Naive thymus-derived CD8-positive, alpha-beta T cell (primary cell): ENCODE measurements at places on chromosomes 6 and 20.

DNA sequence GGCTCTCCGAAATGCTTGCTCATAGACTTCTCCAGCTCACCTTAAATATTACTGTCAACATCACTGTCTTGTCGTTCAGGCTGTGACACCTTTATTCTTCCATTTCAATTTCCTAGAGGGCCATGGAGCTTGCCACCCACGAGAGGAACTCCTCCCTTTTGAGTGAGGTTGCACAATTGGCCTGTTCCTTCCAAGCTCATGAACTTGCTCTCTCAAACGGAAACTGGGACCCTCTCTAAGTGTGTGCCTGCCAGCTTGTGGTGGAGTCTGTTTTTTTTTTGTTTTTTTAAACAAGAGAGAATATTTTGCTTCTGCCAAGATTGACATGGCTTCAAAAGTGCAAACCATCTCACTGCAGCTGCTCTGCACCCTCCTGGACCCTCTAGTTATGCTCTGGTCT, 19.3 kb upstream of the IYD start:
- DNase-seq, result no peak

DNA sequence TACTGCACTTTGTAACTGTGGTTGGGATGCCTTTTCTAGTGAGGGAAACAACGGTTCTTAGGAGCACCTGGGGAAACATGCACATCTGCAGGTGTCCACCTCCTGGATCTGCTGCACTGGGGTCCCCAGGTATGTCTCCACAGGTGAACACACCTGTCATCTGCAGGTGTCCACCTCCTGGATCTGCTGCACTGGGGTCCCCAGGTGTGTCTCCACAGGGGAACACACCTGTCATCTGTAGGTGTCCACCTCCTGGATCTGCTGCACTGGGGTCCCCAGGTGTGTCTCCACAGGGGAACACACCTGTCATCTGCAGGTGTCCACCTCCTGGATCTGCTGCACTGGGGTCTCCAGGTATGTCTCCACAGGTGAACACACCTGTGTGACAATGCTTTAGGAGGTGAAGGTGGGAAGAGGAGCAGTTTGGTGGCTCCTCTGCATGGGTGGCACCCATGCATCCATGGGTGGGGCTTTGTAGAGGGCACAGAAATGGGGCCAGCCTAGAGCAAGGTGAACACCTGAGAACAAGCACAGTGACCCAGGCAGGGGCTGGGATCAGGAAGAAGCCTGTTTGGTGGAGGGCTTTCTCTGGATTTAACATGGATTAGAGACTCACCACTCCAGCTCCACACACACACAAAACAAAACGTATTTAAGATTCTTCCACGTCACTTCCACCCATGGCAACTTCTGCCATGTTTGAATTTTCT, 206.0 kb upstream of the CDH4 start:
- DNase-seq, result no peak

DNA sequence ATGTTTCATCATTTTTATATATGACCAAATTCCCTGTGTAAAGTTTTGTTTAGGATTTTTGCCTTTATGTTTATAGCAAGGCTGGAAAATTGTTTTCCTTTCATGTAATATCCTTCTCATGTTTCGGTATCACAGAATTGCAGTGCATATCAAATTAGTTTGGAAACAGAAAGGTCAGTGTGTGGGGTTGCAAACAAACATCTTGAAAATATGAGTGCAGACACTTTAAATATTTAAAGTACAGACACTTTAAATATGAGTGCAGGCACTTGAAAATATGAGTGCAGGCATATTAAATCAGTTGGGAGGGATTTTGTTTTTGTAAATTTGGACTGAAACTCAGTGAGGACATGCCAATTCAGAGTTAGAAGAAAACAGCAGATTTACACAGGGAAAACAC, 6.5 kb downstream of the SLPI start:
- no peak for DNase-seq

DNA sequence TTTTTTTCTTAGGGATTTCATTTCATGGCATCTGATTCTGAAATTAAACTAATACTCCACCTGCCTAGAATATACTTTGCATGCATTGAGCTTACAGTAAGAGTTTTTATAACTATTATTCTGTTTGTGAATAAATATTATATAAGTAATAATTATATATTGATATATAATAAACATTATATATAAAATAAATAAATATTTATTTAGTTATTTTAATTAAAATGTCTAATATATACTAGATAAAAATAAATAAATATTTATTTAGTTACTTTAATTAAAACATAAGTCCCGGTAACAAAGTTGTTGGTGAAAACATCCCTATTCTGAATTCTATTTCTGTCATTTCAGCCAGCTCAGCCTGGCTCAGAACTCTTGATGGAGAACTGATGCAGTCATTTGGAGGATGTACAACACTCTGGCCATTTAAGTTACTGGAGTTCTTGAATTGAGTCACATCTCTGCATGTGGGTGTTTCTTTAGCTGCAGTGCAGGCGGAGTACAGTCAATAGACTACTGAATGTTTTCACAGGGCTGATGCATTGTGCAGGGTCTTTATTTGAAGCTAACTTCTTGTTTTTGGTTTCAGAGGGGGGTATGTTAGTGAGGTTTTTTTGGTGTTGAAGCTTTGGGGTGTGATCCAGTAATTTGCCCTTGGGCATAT, 508.9 kb upstream of the ADGRB3 start:
- no peak for DNase-seq

GRCh38 chr6:74491844-74492374, 713.9 kb downstream of the COL12A1 start:
- DNase-seq, result no peak
